ENCODE measurements at places on chromosomes 7 and 10.

DNA sequence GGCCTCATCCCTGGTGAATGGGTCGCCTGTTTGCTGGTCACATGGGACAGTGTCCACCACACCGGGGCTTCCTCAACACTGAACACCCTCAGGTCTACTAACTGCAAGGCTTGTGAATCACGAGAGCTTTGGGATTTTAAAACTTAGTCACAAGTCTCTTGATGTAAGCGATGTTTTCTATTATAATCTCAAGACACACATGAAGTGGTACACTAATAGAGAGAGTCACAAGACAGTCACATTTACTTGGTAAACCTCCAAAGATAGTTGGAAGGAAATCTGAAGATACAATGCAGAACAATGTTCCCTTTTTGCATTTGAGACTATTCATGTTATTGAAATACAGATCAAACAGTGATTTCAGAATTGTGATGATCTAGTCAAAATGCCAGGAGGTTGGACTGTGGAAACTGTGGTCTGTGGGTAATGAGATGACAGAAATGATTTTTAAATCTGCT is 233.1 kb upstream of the KLF6 start:
- DNase-seq, result no peak

GRCh38 chr7:69622014-69622835 is 23.9 kb downstream of the AUTS2 start:
- DNase-seq, result no peak

DNA sequence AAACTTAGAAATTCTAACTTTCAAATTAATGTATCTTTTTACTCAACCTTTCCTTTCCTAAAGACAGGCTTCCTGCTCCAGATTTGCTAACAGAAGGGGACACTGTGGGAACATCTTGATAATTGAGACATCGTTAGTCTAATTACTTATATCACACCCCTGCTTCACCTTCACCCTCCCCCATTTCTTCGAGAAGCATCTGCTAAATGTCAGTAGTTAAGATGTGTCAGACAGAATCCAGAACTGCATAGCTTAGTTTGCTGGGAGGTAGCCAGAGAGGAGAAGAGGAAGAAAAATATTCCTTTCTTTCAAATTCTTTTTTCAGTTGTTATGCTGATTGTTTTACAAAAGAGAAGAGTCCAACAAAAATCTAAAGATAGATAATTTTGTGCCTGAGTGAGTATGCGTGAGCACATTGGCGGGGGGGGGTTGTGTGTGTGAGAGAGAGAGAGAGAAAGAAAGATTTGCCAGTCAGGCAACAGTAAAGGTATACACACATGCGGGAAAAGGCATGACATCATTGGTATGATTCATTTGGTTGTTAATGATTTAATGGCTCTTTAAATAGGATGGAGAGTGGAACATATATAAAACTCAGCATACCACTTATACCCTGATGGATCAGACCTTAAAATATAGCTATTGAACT is 192.4 kb downstream of the PTN start:
- DNase-seq, result no peak

GRCh38 chr7:134627109-134627774 is 19.4 kb upstream of the BPGM start:
- no peak for DNase-seq

GRCh38 chr7:137342265-137342664 is 1.3 kb downstream of the PTN start:
- DNase-seq, result no peak

DNA sequence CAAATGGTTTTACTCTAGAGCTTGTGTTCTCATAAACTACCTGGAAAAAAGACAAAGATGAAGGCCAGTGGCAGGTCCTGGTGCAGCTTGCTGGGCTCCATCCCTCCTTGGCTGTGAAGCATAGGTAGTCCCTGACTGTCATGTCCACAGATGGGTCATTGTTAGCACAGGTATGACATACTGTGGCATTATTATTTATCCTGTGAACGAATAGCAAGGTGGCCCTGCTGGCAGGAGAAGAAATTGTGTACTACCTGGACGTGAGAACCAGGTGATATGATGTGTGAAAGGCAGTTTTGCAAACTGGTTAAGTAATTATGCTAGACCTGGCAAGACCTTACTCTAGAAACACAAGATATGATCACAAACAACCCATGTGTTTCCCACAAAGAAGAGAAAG is 63.9 kb downstream of the CCDC71L start:
- no peak for DNase-seq

GRCh38 chr10:88849234-88849633 is 2.4 kb downstream of the ANKRD22 start:
- DNase-seq, result no peak

GRCh38 chr7:16604054-16604453 is 41.5 kb downstream of the ANKMY2 start:
- no peak for DNase-seq

GRCh38 chr7:1242256-1242605 is 9.6 kb downstream of the UNCX start:
- no peak for DNase-seq

- no peak for DNase-seq
Measured at GRCh38 chr7:137852108-137852507, 5.3 kb upstream of the DGKI start.

DNA sequence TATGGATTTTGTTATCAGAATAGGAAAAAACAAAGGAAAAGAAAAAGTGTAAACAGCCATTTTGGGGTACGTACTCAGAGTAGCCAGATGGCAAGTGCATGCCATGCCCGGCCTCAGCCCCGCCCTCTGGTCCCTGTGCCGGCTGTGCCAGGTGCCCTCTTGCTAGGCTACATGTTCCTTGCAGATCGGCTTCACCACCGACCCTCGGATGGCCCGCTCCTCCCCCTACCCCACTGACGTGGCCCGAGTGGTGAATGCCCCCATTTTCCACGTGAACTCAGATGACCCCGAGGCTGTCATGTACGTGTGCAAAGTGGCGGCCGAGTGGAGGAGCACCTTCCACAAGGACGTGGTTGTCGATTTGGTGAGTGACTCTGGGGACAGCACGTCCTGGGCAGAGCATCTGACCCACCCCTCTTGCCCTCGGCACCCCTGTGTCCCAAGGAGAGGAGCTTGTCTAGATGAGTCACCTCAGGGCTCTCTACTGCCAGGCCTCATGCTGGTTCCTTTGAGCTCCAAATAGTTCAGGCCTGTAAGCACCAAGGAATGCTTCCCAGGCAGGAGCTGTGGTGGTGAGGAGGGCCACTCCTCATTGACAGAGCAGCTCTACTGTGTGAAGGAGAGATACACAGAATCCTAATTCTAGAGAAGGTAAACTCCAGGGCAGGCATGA is 54.9 kb upstream of the ZMIZ2 start:
- peak; percentile 24 for DNase-seq

DNA sequence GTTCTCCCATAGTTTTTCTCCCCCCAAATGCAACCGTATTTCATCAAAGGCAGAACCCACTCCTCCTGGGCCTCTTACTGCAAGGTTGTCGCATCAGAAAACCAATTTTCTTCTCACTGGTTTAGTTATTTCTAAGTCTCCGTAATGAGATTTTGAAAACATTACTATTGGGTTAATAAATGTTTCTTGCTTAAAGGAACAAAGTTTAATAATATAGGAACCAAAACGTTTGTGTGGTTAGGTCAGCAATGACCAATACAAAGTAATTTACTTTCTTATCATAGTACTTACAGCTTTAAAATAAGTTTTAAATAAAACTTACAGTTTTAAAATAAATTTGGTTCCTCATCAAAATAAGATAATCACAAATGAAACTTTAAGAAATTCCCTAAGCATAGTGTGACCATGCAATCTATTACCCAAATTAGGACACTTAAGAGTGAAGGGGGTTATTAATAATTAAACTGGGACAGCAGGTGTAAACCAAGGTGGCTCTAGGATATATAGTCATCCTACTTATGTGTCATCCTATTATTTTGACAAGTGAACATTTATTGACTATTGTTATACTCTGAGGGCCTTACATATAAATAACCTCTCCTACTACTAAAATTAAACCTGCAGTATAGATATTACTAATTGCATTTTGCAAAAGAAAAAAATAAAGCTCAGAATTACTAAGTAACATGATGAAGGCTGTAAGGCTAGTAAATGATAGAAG is 415.4 kb upstream of the LRRN3 start:
- no peak for DNase-seq

- peak; percentile 70 for DNase-seq
Measured at GRCh38 chr7:98281757-98282606, 496 bp downstream of the BRI3 start.

- no peak for DNase-seq
Measured at GRCh38 chr10:34191406-34191805, 623.7 kb downstream of the PARD3 start.

DNA sequence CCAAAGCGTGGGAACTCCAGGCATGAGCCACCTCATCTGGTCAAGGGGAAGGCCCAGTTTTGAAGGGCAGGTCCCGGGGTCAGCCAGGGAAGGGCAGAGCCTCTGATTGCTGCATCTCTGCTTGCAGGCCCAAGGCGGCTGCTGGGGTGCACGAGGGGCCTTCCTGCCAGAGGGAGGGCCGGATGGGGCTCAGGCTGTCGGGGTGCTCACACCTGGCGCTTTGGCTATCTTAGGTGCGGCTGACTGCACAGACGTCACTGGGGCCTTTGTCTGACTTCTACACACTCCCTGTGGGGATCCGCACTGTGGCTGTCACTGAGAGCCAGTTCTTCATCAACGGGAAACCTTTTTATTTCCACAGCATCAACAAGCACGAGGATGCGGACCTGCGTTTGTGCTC is 68.7 kb downstream of the ZNF727 start:
- DNase-seq, result no peak

DNA sequence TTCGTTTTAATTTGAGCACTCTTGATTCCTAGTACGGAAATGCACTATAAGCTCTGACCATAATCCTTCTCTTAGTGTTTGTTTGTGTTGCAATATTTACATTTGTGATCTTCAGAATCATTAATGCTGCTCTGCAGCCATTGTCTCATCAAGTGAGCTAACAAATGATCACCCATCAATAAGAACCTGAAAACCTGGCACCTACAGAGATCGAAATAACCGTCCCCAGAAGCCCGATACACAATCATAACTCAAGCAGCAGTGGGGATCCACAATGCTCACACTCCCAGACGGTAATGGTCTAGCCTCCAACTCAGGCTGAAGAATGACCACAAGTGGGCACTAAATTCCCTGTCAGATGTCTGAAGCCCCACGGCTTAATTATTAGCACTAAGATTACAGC is 156.0 kb upstream of the NFE2L3 start:
- DNase-seq, result no peak

GRCh38 chr7:71633551-71634008 is 501.6 kb downstream of the GALNT17 start:
- DNase-seq, result no peak

- DNase-seq, result peak; percentile 47
Measured at GRCh38 chr7:22725585-22725984, 1.4 kb upstream of the IL6 start.

DNA sequence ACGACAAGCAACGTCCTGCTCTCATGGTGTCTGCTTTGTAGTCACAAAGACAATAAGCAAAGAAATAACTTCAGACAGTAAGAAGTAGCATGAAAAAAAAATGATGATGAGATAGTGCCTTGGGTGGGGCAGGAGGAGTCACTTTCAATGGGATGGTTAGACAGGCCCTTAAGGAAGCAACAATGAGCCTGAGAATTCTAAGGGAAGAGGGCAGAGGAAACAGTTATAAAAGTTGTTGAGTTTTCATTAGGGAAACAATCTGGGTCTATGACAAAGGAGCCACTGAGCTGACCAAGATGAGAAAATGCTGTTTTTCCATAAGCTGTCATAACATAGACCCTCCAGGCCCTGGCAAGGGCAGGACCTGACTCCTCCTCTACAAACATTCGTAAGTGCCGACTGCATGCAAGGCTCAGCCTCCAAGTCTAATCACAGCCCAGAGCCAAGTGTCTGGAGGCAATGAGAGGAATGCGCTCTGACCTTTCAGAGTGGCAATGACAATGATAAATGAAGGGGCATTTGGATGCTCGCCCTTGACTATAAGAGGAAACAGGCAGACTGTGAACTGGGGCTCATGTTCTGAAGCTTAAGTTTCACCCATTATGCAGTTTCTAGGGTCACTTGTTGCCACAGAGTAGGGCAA is 43.7 kb downstream of the PPP1R3C start:
- DNase-seq, result no peak

- DNase-seq, result peak; percentile 69
Measured at GRCh38 chr7:1060315-1061072, 16.1 kb downstream of the GPR146 start.

DNA sequence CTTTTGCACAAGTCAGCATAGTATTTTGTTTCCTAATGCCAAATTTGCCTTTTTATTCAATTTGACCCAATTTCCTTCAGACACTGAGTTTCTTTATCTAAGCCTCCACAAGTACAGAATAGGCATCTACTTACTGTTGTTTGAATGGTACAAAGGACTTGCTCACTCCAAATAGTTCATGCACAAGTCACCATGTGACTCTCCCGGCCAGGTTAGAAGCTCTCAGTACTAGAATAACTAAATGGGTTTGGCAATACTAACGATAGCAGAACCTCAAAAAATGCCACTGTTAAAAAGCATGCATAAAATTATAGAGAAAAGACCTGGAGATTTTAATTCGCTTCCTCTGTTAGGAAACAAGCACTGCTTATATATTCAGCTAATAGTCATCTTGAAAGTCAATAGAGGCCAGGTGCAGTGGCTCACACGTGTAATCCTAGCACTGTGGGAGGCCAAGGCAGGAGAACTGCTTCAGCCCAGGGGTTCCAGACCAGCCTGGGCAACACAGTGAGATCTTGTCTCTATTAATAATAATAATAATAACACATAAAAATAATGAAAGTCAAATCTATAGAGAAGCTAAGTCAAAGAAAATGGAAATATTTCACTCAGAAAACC is 335.8 kb upstream of the MBL2 start:
- DNase-seq, result no peak

GRCh38 chr7:139799586-139799985 is 21.8 kb upstream of the HIPK2 start:
- DNase-seq, result no peak

GRCh38 chr10:124125305-124126116 is 32.1 kb upstream of the CHST15 start:
- no peak for DNase-seq

- DNase-seq, result no peak
Measured at GRCh38 chr10:92729886-92730285, 40.1 kb downstream of the HHEX start.

- DNase-seq, result no peak
Measured at GRCh38 chr7:94458041-94458440, 51.6 kb upstream of the CASD1 start.

DNA sequence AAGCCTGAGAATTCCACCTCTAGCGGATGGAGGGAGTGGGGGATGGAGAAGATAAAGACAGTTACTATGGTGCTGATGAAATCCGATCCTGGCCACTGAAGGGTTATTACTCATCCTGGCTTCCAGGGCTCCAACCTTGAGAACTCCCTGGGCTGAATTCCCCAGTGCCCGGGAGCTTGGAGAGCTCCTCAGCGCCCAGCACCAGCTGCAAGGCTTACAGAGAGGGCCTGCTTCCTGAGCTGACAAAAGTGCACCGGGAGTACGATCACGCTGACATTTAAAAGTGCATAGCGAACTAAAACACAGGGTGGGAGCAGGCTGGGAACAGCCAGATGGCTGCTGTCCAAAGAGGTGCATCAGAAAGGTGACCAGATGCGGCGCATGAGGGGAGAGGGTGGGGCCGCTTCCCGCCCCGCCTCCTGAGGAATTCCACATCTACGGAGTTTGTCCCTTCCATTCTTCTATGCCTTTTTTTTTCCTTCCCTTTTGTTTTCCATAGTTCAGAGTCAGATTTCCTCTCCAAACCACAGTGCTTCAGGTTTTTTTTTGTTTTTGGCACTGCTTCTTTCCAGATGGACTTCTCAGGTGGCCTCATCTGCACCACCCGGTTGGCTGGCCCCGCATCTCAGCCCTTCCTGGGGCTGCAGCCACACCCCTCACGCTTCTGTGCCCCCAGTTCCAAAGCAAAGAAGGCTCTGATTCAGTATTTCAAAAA is 62.4 kb upstream of the MKRN1 start:
- DNase-seq, result peak; percentile 81

- DNase-seq, result no peak
Measured at GRCh38 chr7:138480527-138480926, 20.5 kb downstream of the TRIM24 start.

All from D341Med (cell line).